ENCODE measurements at places on chromosomes 4 and X.

- no peak for DNase-seq
Observed at GRCh38 chr4:126986005-126986404, 646.8 kb upstream of the INTU start.

- no peak for DNase-seq
Observed at GRCh38 chr4:38858097-38858420, 1.4 kb upstream of the TLR6 start.

GRCh38 chr4:6271701-6272465 lies 2.2 kb downstream of the WFS1 start:
- DNase-seq = no peak

- DNase-seq = no peak
Observed at GRCh38 chrX:115898382-115899001, 272.1 kb upstream of the AGTR2 start.

DNA sequence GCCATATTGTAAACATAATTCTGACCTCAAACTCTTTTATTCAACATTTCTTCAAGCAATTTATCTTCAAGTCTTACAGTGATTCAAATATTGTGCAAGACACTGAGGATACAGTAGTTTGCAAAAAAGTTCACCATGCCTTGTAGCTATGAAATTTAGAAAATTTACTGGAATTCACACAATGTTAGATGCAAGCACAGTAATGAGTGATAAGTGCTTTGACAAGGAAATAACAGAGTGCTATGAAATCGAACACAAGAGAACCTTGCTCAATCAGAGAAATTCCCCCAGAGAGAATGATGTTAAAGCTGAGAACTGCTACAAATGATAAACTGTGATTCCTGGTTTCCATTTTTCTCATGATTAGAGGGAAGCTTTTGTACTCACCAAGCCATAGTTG lies 952.9 kb downstream of the FAT4 start:
- no peak for DNase-seq

GRCh38 chr4:37936889-37937498 lies 23.2 kb upstream of the PTTG2 start:
- DNase-seq = no peak

GRCh38 chr4:170089274-170089667 lies 485 bp downstream of the AADAT start:
- no peak for DNase-seq

- no peak for DNase-seq
Observed at GRCh38 chr4:124596816-124597215, 115.7 kb downstream of the ANKRD50 start.

Data from GOT3 (cell line).